Fibroblast of skin of scalp (primary cell): ENCODE measurements at places on chromosomes 13 and 19.
A peak's percentile ranks its signal among the peaks of the same experiment; 100 is the strongest.

GRCh38 chr19:55486971-55487923 is 989 bp upstream of the SSC5D start:
- DNase-seq = peak; percentile 94

- no peak for DNase-seq
Measured at GRCh38 chr19:29610213-29610573, 4.1 kb downstream of the POP4 start.

- DNase-seq = no peak
Measured at GRCh38 chr13:90622541-90622940, 724.9 kb upstream of the MIR17HG start.

DNA sequence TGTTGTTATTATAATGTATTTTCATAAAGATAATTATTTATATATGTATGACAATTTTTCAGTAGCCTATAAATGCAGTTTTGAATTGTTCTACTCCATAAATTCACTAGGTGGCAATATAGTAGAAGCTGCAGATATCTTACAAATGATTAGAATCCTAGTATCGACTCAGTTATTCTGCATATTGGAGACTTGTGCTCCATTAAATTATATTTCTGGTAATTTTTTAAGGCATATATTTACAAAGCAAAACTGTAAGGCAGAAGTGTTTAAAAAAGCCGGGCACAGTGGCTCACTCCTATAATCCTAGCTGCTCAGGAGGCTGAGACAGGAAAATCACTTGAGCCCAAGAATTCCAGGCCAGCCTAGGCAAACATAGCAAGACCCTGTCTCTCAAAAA is 58.7 kb downstream of the DPY19L3 start:
- DNase-seq = peak; percentile 20

- peak; percentile 74 for DNase-seq
Measured at GRCh38 chr19:38769635-38770211, 3.6 kb downstream of the LGALS7 start.

GRCh38 chr13:31036731-31037695 is 104.6 kb downstream of the TEX26 start:
- DNase-seq = no peak

DNA sequence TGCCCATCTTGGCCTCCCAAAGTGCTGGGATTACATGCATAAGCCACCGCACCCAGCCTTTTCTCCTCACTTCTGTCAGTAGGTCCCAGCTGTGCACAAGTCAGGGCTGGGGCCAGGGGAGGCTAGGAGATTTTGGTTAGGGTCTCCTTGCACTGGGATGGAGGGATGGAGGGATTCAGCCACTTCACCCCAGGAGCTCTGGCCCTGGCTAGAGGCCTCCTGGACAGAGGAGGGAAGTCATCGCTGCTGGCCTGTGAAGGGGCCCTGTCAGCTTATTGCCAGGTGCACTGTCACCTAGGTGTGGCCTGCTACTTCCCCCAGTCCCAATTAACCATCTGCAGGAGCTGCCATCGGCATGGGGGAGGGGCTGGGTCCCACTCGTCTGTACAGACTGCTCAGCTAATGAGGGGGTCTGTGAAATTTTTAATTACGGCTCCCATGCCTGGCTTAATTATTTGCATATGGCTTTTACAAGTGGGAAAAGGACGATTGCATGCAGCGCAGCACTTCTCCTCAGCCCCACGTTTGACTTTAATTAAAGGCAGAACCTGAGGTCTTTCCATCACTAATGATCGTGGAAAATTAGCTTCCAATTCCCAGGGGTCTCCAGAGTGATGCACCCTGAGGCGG is 52.4 kb downstream of the CHST8 start:
- DNase-seq = no peak

DNA sequence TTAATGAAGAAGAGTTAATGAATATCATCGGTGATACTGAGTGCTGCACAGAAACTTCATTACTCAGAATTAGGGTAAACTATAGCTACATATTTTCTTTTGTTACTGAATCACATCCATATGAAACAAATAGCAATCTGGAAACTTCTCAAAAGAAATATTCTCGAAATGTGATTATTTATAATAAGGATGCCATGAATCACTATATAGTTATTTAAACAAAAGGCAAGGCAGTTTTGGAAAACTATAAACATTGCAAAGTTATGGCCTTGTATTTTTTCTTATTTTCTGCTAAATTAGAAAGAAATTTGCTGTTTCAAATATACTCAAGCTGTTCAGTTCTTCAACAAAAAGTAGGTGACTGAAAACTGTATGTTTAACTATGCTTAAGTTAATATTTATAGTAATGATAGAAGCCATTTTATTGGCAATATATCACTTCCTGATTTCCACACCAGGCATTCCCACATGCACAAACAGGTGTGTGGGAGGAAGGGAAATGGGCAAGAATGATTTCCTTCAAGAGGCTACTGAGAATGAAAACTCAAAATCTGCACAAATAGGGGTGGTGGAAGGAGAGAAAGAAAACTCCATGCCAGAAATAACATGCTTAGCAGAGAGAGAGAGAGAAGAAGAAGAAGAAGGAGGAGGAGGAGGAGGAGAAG is 74.5 kb upstream of the FRY start:
- peak; percentile 50 for DNase-seq

DNA sequence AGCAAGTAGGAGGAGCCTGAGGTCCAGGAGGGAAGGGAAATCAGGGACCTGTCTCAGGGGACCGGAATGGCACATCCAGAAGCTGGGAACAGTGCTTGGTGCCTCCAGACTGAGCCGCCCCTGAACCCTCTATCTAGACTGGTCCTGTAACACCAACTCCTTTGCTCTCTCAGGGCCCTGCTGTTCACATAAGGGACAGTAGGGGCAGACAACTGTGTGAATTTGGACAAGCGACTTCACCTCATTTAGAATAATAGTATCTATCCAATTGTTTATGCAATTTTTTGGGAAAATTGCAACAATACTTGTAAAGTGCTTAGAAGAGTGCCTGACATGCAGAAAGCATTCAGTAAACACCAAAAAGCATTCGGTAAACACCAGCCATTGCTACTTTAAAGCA is 14.0 kb downstream of the SYMPK start:
- DNase-seq = no peak

GRCh38 chr13:43874504-43875092 is 4.9 kb downstream of the CCDC122 start:
- DNase-seq = peak; percentile 38

DNA sequence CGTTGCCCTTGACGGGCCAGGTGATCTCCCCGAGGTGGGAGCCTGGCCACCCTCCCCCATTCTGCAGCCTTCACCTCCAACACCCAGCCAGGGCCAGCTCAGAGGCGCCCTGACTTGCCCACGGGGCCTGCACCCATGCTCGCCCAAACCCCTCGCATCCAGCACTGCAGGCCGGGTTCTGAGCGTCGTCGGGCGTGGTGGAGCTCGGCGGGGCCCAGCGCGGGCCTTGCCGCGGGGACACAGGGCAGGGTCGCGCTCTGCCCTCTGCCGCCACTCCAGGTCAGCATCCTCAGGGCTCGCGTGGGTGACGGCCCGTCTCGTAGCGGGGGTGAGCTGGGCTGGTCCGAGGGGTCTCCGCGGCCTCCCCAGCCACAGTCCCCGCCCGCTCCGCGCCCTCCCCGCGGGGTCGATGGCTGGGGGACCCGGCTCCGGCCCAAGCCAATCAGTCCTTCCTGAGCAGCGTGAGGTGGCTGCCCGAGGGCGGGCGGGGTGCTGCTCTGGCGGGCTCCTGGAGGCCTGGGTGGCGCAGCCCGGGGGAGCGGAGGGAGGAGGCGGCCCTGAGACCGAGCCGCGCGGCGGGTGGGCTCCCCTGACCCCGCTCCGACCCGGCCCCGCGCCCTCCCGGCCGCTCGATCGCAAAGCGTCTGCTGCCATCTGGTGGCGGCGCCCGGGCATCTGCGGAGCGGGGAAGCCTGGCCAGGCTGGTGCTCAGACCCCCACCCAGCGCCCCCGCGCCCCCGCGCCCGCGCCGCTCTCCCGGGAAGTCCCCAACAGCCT is 61.4 kb downstream of the CCNE1 start:
- DNase-seq = peak; percentile 48

DNA sequence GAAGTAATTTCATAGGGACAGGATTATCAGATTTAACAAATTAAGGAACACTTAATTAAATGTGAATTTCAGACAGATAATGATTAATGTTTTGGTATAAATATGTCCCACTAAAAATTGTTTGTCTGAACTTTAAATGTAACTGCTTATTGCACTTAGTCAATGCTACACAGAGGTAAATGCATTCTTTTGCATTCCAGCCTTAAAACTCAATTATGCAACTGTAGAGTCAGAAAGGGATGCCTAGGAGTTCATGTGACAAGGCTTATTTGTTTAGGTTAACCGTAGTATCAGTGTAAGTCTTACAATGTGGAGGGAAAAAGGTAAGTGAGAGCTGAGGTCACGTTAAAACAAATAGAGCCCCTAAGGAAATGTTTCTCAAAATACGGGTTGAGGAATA is 347.2 kb upstream of the ARGLU1 start:
- no peak for DNase-seq

- DNase-seq = no peak
Measured at GRCh38 chr13:72508392-72508791, 219.0 kb downstream of the MZT1 start.

- no peak for DNase-seq
Measured at GRCh38 chr19:14703833-14704232, 14.0 kb downstream of the ZNF333 start.

GRCh38 chr13:48506092-48506701 is 26.7 kb downstream of the RCBTB2 start:
- no peak for DNase-seq

DNA sequence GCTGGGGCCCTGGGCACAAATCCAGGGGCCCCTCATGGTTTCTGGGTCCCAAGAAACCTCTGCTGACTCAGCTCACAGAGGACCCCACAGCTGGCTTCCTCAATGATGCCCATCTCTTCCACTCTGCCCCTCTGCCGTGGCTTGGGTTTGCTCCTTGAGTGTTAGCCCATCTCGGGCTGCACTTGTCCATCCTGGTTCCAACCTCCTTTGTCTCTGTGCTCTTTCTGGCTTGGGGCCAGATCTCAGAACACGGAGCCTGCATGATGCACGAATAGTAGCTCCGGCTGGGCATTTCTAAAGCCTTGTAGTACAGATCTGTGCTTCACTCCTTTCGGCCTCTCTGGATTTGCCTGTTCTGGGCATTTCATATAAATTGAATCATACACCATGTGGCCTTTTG is 53.8 kb downstream of the F2RL3 start:
- DNase-seq = no peak

GRCh38 chr13:42106998-42107397 is 58.5 kb downstream of the DGKH start:
- no peak for DNase-seq

DNA sequence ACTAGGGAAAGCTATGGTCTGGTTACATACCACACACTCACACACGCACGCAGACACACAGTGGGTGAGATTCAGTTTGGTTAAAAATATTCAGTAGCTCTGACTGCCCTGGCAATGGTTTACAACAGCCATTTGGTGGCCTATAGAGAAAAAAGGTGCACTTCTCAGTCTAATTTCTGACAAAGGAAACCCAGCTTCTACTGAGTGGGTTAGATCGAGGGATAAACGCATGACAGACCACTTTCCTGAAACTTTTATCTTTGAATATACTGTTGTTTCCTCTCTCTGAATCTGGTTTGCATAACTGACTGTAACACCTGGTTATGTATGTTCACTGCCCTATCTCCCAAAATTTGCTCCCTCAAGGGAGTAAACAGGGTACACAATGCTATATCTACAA is 2.5 kb downstream of the LIG4 start:
- DNase-seq = no peak

- no peak for DNase-seq
Measured at GRCh38 chr13:103926118-103926517, 859.9 kb upstream of the SLC10A2 start.

- no peak for DNase-seq
Measured at GRCh38 chr19:18895824-18896341, at the start of gene CERS1. Gene CERS1 (minus strand): TSS chr19:18896158. CDS start chr19:18896072, 86 bp downstream.

GRCh38 chr13:114043421-114044053 is 69.7 kb upstream of the C13orf46 start:
- peak; percentile 83 for DNase-seq

DNA sequence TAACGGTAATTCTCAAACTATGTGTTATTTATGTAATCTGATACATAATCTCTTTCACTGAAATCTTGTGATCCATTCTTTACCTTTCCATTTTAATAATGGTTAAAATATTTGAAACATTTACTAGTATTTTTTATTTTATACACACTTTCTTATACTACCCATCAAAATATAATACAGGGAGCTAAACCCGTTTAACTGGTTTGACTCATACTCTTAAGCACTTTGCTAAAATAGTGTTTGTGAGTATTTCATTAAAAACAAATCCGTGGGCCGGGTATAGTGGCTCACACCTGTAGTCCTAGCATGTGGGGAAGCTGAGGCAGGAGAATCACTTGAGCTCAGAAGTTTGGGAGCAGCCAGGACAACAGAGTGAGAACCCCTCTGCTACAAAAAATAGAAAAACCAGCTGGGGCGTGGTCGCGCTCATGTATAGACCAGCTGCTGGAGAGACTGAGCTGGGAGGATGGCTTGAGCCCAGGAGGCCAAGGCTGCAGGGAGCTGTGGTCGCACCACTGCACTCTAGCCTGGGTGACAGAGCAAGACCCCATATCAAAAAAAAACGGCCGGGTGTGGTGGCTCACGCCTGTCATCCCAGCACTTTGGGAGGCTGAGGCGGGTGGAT is 43.8 kb upstream of the DCUN1D2 start:
- DNase-seq = no peak

- DNase-seq = no peak
Measured at GRCh38 chr13:27783111-27783510, 9.2 kb upstream of the GSX1 start.

DNA sequence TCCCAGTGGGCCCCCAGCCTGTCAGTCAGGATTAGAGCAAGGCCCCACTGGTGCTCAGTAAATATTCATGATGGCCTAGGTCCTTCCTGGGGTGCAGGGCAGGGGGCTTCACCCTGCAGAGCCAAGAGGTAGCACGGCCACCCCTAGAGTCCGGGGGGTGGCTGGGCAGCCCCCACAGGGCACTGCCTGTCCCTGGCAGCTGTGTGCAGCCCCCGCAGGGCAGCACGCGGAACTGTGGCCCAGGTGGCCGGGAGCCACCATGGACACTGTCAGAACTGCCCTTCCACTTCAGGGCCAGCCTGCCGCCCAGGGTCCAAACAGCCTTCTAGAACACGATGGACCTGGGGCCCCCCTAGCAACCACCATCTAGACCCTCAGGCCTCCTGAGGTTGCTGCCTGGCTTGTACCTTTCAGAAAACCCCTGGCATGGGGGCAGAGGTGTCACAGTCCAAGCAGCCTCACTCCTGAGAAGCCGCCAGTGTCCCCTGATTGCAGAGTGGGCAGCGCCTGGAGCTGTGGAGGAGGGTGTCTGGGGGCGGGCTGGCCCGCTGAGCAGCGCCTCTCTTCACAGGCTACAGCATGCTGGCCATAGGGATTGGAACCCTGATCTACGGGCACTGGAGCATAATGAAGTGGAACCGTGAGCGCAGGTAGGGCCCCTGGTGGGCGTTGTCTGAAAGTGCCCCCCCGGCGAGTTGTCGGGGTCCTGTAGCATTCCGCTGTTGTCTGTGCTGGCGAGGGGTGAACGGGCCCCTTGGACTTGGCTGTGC is 2.9 kb upstream of the YJEFN3 start:
- no peak for DNase-seq

GRCh38 chr19:33235996-33236350 is 10.3 kb upstream of the SLC7A10 start:
- no peak for DNase-seq

- no peak for DNase-seq
Measured at GRCh38 chr13:94822356-94822755, 110.0 kb upstream of the SOX21 start.
